ENCODE measurements at places on chromosomes 6 and 20. TPM values are rescaled to one million over a fixed set of nuclear protein-coding genes. Genes with fewer than 3 reads are reported as not detected.

Gene TMC2
- total RNA-seq = not detected

DNA sequence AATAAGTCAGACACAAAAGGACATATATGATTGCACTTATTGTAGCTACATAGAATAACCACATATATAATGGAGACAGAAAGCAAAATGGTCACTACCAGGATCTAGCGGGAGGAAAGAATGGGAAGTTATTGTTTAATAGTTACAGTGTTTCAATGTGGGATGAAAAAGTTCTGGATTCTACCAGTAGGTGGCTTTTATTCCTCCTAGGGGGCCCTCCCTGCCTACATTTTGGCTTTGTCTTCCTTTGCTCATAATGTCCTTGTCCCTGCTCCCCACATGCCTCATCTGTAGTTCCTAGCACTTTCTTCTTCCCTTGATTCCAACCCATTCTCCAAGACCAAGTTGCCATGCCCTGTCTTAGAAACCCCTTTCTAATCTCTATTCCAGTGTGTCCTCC lies 16.3 kb downstream of the ZNF133 start:
- DNase-seq = no peak

GRCh38 chr6:496649-497048 lies 105.1 kb downstream of the IRF4 start:
- DNase-seq = no peak

DNA sequence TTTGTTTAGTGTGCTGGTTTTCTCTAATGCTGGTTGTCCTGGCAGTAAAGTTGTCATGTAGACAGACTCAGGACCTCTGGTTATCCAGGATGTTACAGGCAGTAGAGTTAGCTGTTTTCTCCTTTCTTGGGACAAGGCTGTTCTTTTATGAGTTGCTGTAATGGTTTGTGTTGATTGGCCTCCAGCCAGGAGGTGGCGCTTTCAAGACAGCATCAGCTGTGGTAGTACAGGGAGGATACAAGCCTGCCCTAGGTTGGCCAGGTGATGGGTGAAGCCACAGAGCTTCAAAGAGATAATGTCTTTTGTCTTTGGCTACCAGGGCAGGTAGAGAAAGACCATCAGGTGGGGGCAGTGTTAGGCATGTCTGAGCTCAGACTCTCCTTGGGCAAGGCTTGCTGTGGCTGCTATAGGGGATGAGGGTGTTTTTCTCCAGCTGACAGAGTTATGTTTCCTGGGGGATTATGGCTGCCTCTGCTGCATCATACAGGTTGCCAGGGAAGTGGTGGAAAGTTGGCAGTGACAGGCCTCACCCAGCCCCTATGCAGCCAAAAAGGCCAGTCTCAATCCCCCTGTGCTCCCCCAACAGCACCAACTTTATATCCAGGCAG lies 127.2 kb upstream of the TAB2 start:
- DNase-seq = peak; percentile 77

DNA sequence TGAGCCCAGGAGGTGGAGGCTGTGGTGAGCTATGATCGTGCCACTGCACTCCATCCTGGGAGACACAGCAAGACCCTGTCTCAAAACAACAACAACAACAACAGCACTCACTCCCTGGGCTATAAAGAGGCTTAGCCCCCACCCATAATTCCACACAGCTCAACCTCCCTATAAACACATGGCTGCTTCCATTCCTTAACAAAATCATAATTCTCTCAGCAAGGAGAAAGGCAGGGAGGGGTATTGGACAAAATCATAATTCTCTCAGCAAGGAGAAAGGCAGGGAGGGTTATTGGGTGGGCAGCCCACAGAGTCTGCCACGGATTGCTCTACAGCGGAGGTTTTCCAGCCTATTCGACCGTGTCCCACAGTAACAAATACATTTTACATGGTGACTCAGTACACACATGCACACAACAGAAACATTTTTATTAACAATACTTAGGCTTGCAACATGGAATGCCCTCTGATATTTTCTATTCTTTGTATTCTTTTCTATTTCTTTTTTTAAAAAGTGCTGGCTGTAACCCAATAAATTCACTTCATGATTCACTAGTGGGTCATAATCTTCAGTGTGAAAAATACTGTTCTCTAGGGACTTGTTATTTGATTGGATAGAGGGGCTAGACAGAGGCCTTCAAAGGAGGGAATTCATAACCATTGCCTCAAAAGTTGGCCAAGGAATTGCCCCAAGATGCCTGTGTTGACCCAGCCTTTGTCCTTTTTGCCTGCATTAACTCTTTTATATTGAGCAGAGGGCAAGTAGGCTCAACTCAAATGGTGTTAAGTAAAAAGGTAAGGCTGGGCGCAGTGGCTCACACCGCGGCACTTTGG lies 50.6 kb upstream of the ZMYND8 start:
- no peak for DNase-seq

DNA sequence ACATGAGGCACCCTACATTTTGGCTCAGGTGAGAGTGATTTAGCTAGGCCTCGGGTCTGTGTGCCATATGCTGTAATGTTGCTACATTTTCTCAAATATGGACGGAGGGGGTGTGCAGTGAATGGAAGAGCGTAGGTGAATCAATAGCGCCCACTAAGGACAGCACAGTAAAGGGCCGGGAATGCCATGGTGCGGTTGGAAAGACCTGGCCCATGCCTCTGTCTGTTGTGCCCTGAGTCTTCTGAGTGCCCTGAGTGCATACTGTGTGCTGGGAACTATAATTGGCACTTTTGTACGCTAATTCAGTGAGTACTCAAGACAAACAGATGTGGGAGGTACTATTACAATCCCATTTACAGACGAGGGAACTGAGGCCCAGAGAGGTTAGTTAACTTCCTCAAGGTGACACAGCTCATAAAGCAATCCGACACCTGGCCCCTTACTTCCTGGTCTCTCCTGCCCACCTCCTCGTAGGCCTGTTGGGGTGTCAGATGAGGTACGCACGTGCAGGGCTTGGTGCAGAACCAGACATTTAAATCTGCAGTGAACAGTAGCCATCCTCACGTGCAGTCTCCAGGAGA lies 17.3 kb downstream of the SLC22A1 start:
- DNase-seq = no peak

Data from B cell (primary cell).